ENCODE measurements at places on chromosomes 1 and 21.

DNA sequence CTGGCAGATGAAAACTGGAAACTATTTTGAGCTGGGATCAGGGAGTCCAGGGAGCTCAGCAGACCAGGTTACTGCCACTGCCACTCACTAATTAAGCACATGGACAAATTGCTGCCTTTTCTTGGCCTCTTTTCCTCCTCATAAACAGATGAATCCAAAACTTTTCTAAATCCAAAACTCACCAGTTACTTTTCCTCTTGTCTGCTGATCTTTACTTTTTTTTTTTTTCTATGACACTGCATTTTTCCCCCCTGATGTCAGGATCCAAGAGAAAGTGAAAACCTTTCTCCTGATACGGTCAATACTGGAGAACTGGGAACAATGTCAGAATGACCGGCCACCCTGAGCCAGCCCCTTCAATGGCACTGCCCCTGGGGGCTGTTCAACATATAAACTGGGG is 405.8 kb downstream of the DUSP10 start:
- peak; percentile 11 for DNase-seq

DNA sequence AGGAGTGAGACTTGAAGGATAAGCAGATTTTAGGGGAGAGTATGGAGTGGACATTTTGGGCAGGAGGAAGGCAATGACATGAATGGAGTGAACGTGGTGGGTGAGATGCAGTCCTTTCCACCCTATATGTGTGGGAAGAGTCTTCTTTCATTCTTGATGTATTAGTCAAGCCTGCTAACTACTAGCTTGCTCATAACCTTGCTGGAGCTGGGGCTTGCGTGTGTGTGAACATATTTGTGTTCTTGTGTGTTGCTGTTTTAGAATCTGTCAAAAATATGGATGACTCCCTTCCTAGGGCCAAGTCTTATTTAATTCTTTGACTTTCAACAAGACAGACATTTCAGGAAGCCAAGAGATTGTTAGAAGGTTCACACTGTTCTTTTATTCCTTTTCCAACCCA is 132.7 kb downstream of the UCK2 start:
- DNase-seq: no peak

DNA sequence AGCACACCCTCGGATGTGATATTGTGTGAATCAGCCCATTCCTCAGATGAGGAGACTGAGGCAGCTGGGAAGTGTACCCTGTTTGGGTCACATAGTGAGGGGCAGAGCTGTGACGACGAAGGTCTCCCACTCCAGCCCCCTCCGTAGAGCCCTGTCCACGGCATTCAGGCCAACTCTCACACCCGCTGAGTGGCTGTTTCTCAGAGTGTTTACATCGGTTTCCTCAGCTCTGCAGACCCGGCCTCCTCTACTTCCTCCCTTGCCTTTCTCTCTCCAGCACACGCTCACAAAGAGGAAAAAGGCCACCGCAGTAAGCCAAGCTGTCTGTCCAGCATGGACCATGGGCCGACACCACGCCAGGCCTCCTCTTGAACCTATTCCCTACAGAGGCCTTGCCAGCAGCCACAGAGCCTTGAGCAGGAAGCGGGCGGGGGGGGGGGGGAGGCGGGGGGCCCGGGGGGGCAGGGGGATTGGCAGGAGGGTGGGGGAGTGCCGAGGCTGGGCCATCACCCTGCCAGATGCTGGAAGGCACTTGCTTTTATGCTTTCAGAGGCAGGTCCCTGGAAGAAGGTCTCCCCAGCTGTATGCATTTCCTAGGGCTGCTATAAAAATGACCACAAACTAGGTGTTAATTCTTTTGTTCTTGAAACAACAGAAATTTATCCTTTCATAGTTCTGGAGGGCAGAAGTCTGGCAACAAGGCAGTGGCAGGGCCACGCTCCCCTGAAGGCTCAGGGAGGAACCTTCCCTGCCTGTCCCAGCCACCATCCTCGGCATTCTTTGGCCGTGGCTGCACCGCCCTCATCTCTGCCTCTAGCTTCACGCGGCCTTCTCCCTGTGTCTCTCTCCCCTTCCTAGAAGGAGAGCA is 178.4 kb downstream of the PSMG1 start:
- DNase-seq: no peak

GRCh38 chr1:31625561-31626222 is 8.2 kb downstream of the HCRTR1 start:
- DNase-seq: peak; percentile 59

DNA sequence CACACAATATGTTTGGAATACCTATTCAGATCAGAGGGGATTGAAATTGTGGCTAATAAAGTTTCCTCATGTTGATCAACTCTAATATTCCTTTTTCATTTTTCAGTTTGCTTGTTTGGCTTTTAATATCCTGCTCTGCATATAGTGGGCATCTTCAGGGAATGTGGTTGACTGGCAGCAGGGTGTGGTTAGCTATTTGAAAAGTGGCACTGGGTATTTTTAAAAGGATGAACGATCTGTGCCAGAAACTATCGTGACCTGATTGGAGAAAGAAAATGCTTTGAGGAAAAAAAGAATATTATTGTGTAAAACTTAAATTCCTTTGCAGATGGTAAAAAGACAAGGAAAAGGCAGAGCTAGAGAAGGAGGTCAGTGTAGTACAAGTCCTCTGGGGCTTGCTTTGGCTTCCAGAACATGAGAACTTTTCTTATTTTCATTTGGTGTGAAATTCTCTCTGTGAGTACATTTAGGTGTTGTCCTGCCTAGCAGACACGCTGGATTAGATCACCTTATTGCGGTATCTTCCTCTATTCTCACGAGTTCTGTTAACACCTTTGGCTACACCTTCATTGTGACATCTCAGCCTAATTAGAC is 329.7 kb upstream of the SNX7 start:
- no peak for DNase-seq

DNA sequence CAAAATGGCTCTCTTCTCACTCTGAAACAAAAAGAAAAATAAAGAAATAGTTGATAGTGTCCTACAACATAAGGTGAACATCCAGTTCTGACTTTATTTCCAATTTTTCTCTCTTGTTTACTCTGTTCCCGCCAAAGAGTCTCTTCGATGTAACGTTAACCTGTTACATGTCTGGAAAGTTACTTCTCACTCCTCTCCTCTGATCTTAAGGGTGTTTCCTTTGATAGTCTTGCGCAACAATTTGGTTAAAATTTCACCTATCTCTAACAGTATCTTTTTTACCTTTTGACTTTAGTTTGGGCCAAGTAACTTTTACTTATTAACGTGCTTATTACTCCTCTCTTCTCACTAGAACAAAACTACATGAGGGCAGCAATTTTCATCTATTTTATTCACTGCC is 1450.2 kb downstream of the BRINP3 start:
- DNase-seq: no peak

DNA sequence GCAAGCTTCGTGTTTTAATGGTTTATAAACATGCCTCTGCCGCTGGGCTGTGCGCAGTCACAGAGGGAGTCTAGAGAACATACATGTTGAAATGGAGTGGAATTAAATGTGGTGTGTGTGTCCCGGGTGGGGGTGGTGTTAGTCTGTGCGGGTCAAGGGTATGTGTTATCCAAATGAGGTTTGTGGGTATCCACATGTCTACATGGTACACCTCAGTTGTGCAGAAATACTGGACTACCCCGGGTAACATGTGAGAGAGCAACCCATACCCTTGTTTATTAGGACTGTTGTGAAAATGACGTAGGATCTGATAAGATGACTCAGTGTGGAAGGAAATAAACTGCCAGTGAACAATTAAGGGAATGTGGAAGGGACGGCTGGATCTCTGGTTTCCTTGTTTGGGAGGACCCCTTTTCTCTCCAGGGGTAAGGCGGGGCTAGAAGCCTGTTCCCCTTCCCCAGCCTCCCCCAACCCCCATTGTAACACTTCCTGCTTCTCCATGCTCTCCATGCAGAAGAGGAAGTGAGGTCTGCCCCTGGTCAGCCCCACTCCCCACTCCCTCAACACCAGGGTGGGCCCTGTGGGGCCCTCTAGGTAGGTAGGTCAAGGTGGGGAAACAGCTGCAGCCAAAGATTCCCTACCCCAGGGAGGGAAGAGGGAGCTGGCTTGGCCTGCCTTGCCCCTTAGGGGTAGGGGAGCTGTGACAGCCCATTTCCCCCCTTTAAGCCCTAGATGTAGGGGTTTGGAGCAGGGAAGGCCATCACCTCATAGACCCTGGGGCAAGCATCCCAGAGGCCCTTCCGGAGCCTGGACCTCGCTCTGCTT is 690 bp downstream of the EPS8L3 start:
- peak; percentile 46 for DNase-seq

DNA sequence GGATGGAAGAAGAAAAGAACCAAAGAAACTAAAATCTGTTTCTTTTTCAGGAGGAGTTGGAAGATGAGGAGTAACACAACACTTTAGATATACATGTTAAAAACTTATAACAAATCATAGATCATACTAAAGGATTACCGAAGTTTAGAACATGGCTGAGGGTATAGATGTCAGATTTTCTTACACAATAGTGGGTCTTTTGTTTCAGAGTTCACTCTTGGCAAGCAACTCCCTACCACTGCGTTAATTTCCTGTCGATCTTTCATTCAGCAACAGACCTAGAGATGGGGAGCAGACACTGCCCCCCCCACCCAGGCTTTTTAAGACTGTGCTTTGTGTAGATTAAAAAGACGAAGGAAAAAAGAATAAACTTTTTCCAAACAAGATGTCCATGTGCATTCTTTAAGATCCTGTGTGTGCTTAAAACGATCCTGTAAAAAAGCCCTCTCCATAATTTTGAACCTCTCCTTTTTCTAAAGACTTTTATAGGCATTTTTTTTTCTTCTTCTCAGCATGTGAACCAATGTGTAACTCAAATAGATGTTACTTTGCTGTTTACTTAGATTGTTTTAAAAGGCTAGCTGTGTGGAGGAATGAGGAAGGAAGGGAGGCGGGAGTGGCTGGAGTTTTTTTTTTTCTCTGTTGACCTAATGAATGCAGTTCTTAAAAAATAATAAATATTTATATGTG is 50.4 kb downstream of the NFIA start:
- peak; percentile 17 for DNase-seq

- DNase-seq: no peak
Measured at GRCh38 chr1:60283690-60284089, 210.1 kb upstream of the C1orf87 start.

DNA sequence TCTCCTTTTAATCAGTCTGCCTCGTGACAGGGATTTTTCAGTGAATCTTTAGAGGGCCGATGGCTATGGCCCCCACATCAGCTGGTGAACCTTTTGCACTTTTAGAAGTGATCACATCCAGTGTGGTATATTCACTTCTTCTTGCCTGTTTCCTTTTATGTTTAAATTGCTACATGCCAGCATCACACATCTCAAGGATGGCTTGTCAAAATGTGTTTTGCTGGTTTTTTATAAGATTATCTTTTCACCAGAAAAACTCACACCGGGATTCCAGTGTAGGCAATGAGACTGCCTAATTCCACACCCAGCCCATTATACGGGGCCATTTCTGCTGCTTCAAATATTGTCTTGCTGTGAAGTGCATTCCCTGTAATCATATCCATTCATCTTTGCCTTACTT is 1151.7 kb upstream of the ADGRL4 start:
- DNase-seq: no peak

DNA sequence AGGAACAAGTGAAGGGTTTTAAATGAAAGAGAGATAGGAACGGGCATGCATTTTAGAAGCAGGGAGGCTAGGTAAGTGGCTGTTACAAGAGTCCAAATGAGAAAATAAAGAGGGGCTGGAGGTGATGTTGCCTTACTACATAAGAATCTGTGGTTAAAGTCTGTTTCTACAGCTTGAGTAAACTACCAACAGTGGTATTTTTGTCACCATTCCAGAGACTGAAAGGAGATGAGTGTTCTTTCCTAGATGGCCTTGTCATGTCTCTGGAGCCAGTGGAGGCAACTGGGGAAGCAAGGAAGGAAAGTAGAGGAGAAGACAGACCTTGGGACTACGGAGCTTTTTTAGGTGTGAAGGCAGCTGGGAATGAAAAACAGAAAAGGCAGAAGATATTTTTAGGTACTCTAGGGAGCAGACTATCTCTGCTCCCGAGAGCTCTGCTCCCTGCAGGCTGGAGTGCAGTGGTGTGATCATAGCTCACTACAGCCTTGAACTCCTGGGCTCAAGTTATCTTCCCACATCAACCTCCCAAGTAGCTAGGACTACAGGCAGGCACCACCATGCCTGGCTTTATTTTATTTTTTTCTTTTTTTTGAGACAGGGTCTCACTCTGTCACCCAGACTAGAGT is 12.2 kb downstream of the HDAC1 start:
- no peak for DNase-seq

GRCh38 chr1:232599178-232600041 is 30.5 kb downstream of the SIPA1L2 start:
- DNase-seq: no peak

GRCh38 chr1:172373864-172374263 is 46.6 kb upstream of the C1orf105 start:
- no peak for DNase-seq

DNA sequence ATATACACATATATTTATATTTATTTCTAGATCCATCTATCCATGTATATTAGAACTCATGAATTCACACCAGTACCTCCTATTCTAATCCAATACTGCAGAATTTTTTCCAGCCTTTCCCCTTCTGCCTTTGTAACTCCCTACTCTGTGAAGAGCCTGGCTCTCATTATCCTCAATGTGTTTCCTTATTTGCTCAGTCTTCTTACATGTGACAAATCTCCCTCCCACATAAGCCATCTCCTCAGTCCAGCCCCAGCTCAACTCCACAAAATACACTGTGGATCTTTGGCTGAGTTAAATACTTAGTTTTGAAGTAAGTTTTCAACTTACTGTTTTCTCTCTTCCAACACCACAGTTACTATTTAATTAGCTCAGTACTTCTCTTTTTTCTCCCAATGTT is 45.7 kb downstream of the ATP5PO start:
- no peak for DNase-seq

GRCh38 chr1:67696708-67697107 is 11.7 kb downstream of the GADD45A start:
- DNase-seq: no peak

DNA sequence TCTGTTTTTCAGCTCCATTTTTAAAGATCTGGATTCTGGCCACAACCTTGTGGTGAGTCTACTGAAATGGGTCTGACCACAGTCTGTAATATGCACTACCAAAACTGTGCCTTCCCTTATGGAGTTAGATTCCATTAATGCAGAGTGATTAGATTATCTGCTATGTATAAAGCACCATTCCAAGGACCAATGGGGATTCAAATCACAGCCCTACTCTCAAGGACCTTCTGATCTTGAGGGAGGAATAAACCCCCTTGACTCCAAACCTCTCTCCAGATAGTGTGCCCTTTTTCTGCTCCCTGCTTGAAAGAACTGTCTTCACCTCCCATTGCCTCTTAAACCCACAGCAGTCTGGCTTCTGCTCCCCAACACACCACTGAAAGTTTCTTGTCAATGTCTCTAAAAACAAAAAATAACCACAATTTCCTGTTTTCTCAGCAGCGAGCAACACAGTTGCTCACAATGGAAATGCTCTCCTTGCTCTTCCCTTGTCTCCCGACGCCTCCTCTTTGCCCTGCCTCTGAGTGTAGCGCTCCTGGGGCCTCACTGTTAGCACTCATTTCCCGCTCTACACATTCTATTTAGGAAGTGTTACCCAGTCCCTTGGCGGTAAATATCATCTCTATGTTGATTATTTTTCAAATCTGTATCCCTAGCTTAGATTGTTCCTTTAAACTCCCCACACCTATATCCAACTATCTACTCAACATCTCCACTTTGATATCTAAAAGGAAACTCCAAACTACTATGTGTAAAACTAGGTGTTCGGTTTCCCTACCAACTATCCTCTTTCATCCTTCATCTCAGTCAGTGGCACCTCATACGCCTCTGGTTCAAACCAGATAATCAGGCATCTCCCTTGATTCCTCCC is 13.6 kb downstream of the PCNX2 start:
- DNase-seq: peak; percentile 29

- DNase-seq: no peak
Measured at GRCh38 chr1:9340864-9341263, 48.2 kb downstream of the SPSB1 start.

GRCh38 chr1:12034381-12034801 is 15.1 kb downstream of the MIIP start:
- DNase-seq: no peak

Measured in HT1080 (cell line).